ENCODE measurements at places on chromosomes 4 and X.

DNA sequence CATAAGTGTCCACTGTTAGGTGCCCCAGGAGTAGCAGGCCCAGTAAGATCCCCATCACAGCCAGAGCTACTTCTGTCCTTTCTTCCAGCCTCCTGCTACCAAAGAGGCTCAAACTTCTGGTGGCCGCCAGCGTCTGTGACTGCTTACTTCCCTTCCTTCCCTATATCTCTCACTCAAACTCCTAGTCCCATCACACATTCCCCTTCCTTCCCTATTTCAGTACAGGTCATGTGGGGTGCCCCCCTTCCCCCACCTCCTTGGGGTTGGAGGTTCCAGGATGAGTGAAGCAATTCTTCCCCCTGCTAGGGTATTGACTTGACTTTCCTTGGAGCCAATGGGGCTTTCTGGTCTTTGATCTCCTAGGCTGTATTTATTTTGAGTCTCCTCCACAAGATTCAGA lies at the start of gene VSIG4:
TSS of gene VSIG4 (minus strand) at position 137 of the 400 bp plus-strand sequence. CDS start at position 55, 82 bp downstream.
- DNase-seq = no peak

DNA sequence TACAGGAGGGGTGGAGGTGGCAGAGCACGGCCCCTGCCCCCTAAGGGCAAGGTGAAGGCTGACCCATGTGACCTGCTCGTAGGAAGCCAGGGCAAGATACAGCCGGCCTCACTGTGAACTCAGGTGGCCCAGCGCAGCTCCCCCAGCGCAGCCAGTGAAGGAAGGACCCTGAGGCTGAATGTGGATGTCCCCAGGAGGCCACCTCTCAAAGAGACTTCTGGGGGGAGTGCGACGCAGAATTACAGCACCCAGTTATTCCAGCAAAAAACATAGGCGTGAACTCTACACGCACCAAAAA lies 52.6 kb downstream of the ZFYVE28 start:
- no peak for DNase-seq

DNA sequence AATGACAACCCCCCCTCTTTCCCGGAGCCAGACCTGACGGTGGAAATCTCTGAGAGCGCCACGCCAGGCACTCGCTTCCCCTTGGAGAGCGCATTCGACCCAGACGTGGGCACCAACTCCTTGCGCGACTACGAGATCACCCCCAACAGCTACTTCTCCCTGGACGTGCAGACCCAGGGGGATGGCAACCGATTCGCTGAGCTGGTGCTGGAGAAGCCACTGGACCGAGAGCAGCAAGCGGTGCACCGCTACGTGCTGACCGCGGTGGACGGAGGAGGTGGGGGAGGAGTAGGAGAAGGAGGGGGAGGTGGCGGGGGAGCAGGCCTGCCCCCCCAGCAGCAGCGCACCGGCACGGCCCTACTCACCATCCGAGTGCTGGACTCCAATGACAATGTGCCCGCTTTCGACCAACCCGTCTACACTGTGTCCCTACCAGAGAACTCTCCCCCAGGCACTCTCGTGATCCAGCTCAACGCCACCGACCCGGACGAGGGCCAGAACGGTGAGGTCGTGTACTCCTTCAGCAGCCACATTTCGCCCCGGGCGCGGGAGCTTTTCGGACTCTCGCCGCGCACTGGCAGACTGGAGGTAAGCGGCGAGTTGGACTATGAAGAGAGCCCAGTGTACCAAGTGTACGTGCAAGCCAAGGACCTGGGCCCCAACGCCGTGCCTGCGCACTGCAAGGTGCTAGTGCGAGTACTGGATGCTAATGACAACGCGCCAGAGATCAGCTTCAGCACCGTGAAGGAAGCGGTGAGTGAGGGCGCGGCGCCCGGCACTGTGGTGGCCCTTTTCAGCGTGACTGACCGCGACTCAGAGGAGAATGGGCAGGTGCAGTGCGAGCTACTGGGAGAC lies 1.6 kb downstream of the PCDH10 start:
- peak; percentile 13 for DNase-seq

GRCh38 chr4:119151161-119151560 lies 15.5 kb downstream of the MYOZ2 start:
- DNase-seq = no peak
